Motor neuron (in vitro differentiated cells): ENCODE measurements at places on chromosomes 12 and 14. TPM values are rescaled to one million over a fixed set of nuclear protein-coding genes. Genes with fewer than 3 reads are reported as not detected.

The RFX4 gene
- total RNA-seq, result 0.20 and 0.43 TPM in 2 replicates

DNA sequence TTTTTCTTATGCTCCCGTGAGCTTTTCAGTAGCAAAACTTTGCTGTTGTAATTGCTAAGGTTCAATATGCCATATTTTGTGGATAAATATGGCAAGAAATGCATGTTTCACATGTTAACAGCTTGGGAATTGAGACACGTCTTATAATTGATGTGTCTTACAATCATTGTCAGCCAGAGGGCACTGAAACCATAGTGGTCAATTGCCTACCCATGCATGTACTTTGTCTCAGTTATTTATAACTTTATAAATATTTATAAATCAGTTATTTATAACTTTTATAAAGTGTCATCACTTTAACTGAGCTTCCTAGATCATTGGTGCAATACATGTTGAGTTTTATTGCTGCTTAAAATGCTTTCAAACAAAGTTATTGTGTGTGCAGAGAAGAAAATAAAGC lies 82.0 kb downstream of the CATSPERB start:
- ATAC-seq, result peak; percentile 74

- ATAC-seq, result no peak
Observed at GRCh38 chr14:21923820-21924219, 250.2 kb upstream of the OR4E1 start.

The SLC15A4 gene
- total RNA-seq, result 12.0 and 16.3 TPM in 2 replicates

GRCh38 chr14:57641776-57642175 lies 148.1 kb upstream of the CCDC198 start:
- ATAC-seq, result no peak

GRCh38 chr14:102593825-102594137 lies 1.3 kb downstream of the RCOR1 start:
- no peak for ATAC-seq
